ENCODE measurements at places on chromosomes 11 and 22. TPM values are rescaled to one million over a fixed set of nuclear protein-coding genes. Genes with fewer than 3 reads are reported as not detected.

AIFM3 gene
- 0.30 TPM for total RNA-seq

PLAAT5 gene
- total RNA-seq, result 0.80 TPM

CRYBA4 gene
- not detected for total RNA-seq

CST6 gene
- total RNA-seq, result 0.75 TPM

- no peaks in the 10 kb centered on the region for H3K4me1 ChIP-seq
- H3K27ac ChIP-seq, result no peak overlapping the region
- H3K4me3 ChIP-seq, result no peak overlapping the region
- H3K27me3 ChIP-seq, result no peaks in the 10 kb centered on the region
These were observed 43.1 kb downstream of the TYR start for GRCh38 chr11:89220684-89221339.

DNA sequence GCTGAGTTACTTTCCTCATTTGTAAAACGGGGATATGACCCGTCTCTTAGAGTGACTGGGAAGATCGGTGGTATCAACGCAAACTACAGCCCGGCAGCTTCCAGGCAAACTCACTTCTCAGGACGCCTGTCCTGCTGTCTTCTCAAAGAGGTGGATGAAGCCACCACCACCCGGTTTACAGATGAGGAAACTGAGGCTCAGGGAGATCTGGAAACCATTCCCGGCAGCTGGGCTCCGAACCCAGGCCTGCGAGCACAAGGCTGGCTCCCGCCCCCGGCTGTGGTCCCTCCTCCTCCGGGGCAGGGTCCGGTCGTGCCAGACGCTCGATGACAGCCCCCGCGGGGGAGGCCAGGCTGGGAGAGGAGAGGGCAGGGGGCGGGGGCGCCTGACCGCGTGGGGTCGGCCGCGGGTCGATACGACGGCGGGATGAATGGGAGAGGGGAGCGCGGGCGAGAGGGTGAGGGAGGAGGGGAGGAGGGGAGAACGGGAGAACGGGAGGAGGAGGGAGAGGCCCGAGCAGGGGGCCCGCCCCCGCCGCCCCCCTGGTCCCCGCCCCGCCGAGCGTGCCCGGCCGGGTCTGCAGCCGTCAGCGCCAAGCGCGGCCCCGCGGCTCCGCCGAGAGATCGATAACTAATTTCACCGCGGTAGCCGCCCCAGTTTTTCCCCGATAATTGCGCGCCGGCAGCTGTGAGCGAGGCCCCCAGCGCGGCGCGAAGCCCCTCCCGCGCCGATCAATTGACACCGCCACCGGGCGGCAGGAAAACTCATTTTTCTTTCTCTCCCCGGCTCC, 14.0 kb downstream of the IGLL1 start:
- H3K4me3 ChIP-seq, result peak overlapping the region; percentile 65
- H3K4me1 ChIP-seq, result peaks cover 4% of the 10 kb centered on the region
- DNase-seq, result no peak
- H3K27me3 ChIP-seq, result peaks cover 30% of the 10 kb centered on the region
- H3K27ac ChIP-seq, result no peak overlapping the region
- H3K36me3 ChIP-seq, result peaks cover 3% of the 10 kb centered on the region

DNA sequence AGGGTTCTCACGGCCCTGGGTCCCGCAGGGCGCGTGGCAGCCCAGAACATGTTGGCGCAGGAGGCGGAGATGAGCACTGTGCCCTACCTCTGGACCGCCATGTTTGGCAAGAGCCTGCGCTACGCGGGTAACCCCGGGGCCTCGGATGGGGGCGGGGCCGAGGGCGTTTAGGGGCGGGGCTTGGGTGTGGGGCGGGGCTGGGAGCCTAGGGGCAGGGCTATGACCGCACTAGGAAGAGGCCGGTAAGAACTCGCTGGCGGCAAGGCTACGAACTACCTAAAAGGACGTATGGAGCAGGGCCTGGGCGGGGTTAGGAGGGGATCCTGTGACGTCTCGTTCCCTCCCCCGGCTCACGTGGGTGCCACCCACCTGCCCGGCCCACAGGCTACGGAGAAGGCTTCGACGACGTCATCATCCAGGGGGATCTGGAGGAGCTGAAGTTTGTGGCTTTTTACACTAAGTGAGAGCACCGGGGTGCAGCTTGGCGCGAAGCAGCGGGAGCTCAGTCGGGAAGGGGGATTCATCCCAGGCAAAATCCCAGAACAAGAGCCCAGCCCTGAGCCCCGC, 2.8 kb upstream of the LZTR1 start:
- peaks cover 9% of the 10 kb centered on the region for H3K36me3 ChIP-seq
- DNase-seq, result peak; percentile 61
- peaks cover 32% of the 10 kb centered on the region for H3K4me1 ChIP-seq
- peak overlapping the region; percentile 75 for H3K4me3 ChIP-seq

GRCh38 chr11:92667486-92668152, 301.8 kb upstream of the MTNR1B start:
- H3K4me1 ChIP-seq, result no peaks in the 10 kb centered on the region
- DNase-seq, result no peak
- H3K27me3 ChIP-seq, result no peaks in the 10 kb centered on the region
- no peak overlapping the region for H3K4me3 ChIP-seq
- no peaks in the 10 kb centered on the region for H3K36me3 ChIP-seq

- no peaks in the 10 kb centered on the region for H3K4me1 ChIP-seq
- no peak overlapping the region for H3K4me3 ChIP-seq
- H3K36me3 ChIP-seq, result no peaks in the 10 kb centered on the region
- DNase-seq, result no peak
- no peak overlapping the region for H3K27ac ChIP-seq
- H3K27me3 ChIP-seq, result no peaks in the 10 kb centered on the region
These were observed 385.0 kb upstream of the DDI1 start for GRCh38 chr11:103651341-103651998.

DNA sequence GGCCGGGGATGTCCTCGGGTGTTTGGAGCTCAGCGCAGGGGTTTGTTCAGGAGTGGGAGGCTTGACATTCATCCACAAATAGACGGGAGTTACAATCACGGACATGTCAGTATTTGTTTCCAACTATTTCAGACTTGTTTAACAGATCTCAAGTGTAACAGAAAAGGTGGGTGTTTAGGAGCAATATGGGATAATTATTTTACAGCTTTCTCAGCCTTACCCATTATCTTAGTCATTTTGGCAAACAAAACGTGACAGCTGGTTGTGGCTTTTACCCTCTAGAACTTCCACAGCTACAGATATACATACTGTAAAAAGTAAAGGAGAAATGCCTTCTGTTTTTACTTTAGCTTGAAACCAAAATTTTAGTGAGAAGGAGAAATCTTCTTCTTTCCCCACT, 178.7 kb upstream of the TMEM45B start:
- no peak for DNase-seq
- no peak overlapping the region for H3K4me3 ChIP-seq
- H3K4me1 ChIP-seq, result peaks cover 47% of the 10 kb centered on the region
- H3K36me3 ChIP-seq, result no peaks in the 10 kb centered on the region
- H3K27ac ChIP-seq, result peak overlapping the region; percentile 75

GRCh38 chr11:131889146-131889577, 518.7 kb downstream of the NTM start:
- H3K36me3 ChIP-seq, result no peaks in the 10 kb centered on the region
- no peak overlapping the region for H3K4me3 ChIP-seq
- no peak overlapping the region for H3K27ac ChIP-seq
- DNase-seq, result no peak
- H3K4me1 ChIP-seq, result no peaks in the 10 kb centered on the region

DNA sequence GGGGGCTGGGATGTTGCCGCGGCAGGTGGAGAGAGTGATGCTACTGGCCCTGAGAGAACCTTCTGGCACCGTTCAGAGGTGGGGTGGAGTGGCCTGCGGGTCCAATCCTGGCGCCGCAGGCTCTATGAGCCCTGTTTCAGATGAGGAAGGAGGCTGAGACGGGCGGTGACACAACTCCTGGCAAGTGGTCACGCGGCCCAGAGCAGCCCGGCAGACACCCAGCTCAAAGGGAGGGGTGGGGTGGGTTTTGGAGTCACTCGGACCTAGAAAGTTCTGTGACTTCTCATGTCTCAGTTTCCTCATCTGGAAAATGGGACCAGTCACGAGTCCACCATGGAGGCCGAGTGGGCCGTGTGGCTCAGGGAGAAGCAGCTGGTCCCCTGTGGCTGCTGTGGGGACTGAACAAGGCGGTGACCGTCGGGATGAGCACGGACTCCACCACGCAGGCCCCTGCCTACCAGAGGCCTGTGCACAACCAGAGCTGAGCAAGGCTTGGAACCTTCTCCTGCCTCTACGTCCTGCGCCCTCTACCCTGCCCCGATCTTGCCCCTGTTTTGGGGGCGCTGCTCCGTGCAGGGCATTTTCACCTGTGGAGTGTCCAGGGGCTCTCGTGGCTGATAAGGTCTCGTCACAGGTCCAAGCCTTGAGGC, 3.7 kb downstream of the TSPO start:
- no peak overlapping the region for H3K27ac ChIP-seq
- peaks cover 5% of the 10 kb centered on the region for H3K36me3 ChIP-seq
- H3K4me3 ChIP-seq, result no peak overlapping the region
- no peaks in the 10 kb centered on the region for H3K27me3 ChIP-seq
- DNase-seq, result no peak

GRCh38 chr11:64400102-64400501, 41.1 kb downstream of the RPS6KA4 start:
- no peak for DNase-seq
- H3K4me1 ChIP-seq, result no peaks in the 10 kb centered on the region
- peaks cover 11% of the 10 kb centered on the region for H3K27me3 ChIP-seq
- no peak overlapping the region for H3K4me3 ChIP-seq
- H3K27ac ChIP-seq, result no peak overlapping the region

DNA sequence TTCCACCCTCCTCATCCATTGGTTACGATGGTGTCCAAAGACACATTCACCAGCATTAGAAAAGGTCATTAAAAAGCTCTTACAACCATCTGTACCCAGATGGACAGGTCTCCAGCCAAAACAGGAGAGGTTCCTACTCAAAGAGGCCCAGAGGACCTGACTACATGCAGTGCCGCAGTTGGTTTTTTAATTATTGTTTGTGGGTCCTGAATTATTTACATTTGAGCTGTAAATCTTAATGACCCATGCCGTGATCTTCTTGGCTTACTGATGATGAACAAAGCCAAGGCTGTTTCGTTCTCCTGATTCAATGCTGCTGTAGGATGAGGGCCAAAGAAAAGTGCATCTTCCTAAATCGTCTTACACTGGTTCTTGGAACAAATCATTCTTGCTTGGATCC, 83.7 kb downstream of the CADM1 start:
- H3K27me3 ChIP-seq, result no peaks in the 10 kb centered on the region
- H3K27ac ChIP-seq, result no peak overlapping the region
- H3K36me3 ChIP-seq, result no peaks in the 10 kb centered on the region
- H3K4me3 ChIP-seq, result no peak overlapping the region
- H3K4me1 ChIP-seq, result no peaks in the 10 kb centered on the region

GRCh38 chr11:28017816-28018215, 90.1 kb downstream of the KIF18A start:
- no peak overlapping the region for H3K4me3 ChIP-seq

- no peaks in the 10 kb centered on the region for H3K27me3 ChIP-seq
- H3K27ac ChIP-seq, result peak overlapping the region; percentile 98
- no peak for DNase-seq
- peak overlapping the region; percentile 98 for H3K4me3 ChIP-seq
These were observed 527 bp upstream of the MRPL48 start for GRCh38 chr11:73787051-73787642.

DNA sequence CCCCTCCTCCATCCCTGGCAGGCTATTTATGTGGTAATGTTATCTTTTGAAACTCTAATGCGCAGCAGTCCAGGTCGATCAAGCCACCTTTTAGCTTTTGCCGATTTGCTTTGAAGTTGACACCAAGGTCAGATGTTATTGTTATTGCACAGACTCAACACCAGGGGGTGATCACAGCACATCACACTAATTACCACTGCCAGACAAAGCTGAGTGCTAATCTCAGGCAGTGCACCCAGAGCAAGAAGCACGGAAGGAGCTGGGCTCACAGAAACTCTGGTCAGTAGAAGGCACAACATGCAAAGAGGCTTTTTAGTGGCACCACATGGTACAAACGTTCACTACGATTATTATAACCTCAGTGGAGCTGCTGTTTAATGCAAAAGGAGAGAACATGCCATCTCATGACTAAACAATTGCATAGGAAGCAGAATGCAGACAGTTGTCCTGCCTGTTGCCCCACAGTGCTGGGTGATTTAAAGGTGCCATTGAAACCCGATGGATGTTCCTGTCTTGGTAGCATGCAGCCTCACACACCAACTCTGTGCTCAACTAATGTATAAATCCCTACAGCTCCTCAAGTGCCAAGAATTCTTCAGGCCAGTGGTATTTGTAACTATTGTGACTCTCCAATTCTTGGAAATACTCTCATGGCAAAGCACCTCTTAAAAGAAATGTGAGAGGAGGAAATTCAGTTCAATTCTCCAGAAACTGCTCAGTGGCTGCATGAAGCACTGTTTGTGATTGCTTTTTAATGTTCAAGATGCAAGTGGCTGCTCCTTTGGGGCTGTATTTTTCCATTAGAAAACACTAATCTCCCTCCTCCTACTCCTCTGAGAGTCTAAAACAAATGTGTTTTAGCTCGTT, 353.9 kb upstream of the DDI1 start:
- DNase-seq, result peak; percentile 30
- H3K27ac ChIP-seq, result no peak overlapping the region
- H3K27me3 ChIP-seq, result no peaks in the 10 kb centered on the region
- H3K4me3 ChIP-seq, result no peak overlapping the region
- peaks cover 2% of the 10 kb centered on the region for H3K4me1 ChIP-seq

GRCh38 chr11:74037309-74037708, 28.4 kb upstream of the UCP3 start:
- H3K36me3 ChIP-seq, result peaks cover 50% of the 10 kb centered on the region
- no peak overlapping the region for H3K27ac ChIP-seq
- DNase-seq, result no peak
- no peaks in the 10 kb centered on the region for H3K27me3 ChIP-seq
